ENCODE measurements at places on chromosomes 4 and X.

DNA sequence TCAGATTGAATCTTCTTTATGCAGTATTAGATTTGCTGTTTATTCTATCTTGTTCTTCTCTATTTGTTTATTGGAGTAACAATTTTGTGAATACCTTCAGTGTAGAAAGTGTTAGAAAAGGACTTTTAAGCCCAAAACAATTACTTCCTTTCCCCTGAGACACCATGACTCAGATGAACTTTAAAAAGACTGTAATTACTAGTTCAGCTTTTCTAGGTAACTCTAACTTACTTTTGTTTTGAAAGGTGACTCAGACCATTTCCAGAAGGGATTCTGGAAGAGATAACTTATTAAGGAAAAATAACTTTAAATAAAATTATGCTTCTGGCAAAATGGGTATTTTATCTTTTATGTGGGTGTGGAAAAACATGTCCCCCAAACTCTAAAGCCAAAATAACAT is 561.5 kb upstream of the PCDH10 start:
- peak; percentile 16 for DNase-seq

GRCh38 chr4:76449362-76449767 is 14.3 kb downstream of the SHROOM3 start:
- DNase-seq = peak; percentile 67

- DNase-seq = no peak
Measured at GRCh38 chrX:121301356-121301755, 253.9 kb downstream of the GLUD2 start.

- no peak for DNase-seq
Measured at GRCh38 chrX:109635146-109635545, 10.2 kb upstream of the KCNE5 start.

DNA sequence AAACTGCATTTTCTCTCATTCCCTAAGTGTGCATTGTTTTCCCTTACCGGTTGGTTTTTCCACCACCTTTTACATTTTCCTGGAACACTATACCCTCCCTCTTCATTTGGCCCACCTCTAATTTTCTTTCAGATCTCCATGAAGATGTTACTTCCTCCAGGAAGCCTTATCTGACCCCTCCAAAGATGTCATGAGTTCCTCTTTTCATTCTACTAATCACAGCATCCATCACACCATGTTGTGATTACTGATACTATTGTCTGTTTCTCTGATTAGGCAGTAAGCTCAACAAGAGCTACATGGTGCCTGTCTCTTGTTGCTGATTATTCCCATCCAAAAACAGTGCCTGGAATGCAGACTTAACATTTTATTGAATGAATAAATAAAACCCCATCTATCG is 2.9 kb upstream of the AFP start:
- DNase-seq = no peak

DNA sequence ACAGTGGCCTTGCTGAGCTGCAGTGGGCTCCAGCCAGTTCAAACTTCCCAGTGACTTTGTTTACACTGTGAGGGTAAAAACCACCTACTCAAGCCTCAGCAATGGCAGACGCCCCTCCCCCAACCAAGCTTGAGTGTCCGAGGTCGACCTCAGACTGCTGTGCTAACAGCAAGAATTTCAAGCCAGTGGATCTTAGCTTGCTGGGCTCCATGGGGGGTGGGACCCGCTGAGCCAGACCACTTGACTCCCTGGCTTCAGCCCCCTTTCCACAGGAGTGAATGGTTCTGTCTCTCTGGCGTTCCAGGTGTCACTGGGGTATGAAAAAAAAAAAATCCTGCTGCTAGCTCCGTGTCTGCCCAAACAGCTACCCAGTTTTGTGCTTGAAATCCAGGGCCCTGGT is 168.9 kb upstream of the INTU start:
- no peak for DNase-seq

DNA sequence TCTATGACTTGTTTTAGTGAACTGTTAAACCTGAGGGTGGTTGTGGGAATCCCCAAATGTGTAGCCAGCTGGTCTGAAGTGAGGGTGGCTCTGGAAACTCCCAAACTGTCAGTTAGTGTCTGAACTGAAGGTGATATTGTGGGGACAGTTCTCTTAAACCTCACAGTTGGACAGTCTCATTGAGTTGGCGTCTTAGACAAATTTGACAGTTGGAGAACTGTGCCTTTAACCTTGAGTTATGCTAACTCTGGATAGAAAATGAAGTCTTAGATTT is 20.7 kb upstream of the CTSO start:
- no peak for DNase-seq

GRCh38 chrX:68292471-68292870 is 140.8 kb downstream of the OPHN1 start:
- no peak for DNase-seq

DNA sequence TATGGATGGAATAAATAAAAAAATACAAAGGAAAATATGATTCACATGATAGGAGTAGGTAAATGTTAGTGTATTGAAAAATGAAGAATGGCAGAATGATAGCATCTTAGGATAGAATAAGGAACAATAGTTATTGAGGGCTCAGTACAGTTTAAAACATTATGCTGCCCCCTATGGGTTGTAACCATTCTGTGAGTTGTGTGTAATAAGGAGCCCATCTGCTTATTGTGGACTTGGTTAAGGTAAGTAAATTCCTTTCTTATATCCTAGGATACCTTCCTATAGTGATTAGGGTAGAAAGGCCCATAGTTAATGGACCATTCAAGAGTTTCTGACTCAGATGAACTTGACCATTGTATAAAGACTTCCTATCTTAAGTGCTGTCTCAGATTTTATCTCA is 195.8 kb downstream of the PDHA2 start:
- no peak for DNase-seq

- DNase-seq = no peak
Measured at GRCh38 chrX:1609311-1609710, 5.5 kb upstream of the ASMT start.

DNA sequence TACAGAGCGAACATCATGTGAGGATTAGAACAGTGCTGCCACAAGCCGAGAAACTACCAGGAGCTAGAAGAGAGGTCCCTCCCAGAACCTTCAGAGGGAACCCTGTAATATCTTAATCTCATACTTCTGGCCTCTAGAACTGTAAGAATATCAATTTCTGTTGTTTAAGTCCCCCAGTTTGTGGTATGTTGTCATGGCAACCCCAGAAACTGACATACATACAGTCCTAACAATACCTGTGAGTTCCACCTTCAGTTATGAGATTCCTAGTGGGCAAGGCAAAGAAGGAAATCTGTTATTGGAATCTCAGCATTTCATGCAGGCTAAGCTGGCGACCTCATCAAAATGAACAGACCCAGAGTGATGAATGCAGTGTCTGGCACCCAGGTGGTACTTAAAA is 42.5 kb downstream of the ZBTB49 start:
- DNase-seq = no peak

- no peak for DNase-seq
Measured at GRCh38 chr4:26412381-26413372, 77.6 kb downstream of the CCKAR start.

- DNase-seq = no peak
Measured at GRCh38 chrX:13933352-13933751, 96.3 kb downstream of the GEMIN8 start.

GRCh38 chrX:25523574-25524540 is 508.1 kb upstream of the ARX start:
- DNase-seq = peak; percentile 13

DNA sequence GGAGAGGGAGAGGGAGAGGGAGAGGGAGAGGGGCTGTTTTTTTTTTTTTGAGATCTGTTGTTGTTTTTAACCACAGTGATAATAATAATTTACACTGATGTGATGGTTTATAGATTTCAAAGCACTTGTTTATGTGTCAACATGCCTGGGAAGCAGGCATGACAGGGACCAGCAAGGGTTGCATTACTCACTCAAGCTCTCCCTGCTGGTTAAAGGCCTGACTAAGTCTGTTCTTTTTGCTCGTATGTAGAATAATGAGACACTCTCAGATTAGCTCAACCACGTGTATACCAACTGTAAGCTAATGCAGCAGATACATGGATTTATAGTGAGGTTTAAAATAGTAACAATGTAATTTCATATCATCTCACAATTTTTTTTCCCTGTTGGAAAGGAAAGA is 134.6 kb upstream of the BOD1L1 start:
- no peak for DNase-seq

- DNase-seq = no peak
Measured at GRCh38 chrX:2145692-2146367, 354.9 kb downstream of the DHRSX start.

DNA sequence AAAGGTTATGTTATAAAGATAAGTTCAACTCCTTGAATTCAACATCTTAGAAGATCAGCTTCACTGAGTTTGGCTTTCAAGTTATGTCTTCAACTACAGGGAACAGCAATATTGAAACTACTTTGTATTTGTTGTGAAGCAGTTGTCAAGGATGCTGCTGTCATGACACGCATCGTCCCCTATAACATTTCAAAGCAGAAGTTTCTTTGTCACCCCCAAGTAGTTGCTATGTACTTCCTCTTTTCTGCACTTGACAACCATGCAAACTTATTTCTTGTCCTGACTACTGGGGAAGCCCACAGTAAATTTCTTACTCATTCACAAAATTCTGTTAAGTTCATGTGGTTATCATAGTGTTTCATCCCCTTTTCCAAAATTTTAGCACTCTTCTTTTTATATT is 14.3 kb downstream of the ANTXR2 start:
- DNase-seq = no peak

DNA sequence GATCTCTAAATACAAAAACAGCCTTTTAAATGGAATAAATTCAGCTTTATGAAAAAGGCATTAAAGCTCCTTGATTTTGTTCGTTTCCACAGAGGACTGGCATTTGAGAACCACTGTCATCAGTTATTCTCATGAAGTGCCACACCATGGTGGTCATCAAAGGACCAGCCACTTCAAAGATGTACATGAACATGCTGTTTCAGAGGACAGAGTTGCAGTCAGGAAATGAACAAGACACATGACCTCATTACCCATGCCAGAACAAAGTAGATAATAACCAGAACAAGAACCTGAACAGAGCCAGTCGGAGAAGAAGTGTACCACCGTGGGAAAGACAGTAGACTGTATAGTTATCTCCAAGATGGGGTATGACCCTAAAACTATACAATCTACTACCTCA is 122.7 kb upstream of the HSD17B10 start:
- no peak for DNase-seq

DNA sequence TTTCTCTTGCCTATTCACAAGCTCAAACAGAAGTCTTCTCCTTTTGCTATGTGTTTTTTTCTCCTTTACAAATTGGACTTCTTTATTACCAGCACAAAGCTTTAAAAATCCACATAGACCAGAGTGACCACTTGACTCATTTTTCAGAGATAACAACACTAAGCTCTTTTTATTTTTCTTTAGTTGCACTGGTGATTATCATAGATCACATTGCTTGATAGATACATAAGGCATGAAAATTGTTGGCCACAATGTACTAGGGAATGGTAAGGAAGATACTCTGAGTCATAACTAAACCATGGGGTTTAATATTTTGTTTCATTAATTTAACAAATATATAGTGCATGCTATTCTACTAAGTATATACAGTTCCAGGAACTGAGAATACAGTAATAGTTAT is 159.0 kb downstream of the GASK1B start:
- no peak for DNase-seq

DNA sequence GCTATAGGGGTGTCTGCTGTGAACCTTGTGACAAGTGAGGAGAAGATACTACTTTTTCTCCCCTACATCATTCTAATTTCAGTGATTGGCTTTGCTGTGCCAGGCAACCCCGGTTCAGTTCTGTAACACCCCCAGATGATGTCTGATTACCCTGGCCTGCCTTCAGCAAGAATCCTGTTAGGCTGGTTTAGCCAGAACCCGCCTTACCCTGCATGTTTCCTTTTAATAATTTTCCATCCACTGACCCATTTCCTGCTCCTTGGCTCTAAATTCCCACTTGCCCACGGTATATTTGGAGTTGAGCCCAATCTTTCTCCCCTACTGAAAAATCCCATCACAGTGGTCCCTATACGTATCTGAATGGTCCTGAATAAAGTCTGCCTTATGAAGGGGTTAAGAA is 46.5 kb upstream of the HPSE start:
- no peak for DNase-seq

DNA sequence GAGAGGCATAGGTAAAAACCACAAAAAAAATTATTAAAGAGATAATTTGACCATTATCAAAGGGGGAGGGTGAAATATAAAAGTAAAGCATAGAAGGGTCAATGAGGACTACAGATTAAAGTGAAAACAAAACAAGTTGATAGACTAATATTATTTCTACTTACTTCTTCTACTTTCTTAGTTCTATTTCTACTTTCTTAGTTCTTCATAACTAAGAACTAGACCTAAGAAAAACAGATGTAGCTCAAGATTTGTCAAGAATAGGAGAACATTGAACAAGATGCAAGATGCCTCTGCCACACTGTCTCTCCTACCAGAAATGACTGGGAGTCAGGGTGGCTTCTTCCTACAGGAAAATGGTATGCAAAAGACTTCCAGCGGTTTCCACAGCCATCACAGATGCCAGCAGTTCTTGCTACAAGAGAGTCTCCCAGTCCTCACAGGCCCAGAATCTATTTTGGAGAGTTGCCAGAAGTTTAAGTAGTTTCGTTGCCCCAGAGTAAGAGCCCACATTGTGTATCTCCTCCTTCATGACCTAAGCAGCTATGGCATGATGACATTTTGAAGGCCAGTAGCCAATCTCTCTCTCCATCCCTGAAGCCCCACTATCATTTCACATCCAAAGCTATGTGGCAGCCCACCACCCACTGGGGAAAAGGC is 42.9 kb upstream of the DDX60 start:
- no peak for DNase-seq

GRCh38 chrX:57417827-57418226 is 131.3 kb downstream of the FAAH2 start:
- DNase-seq = no peak

- no peak for DNase-seq
Measured at GRCh38 chrX:20181598-20182329, 40.1 kb upstream of the EIF1AX start.

DNA sequence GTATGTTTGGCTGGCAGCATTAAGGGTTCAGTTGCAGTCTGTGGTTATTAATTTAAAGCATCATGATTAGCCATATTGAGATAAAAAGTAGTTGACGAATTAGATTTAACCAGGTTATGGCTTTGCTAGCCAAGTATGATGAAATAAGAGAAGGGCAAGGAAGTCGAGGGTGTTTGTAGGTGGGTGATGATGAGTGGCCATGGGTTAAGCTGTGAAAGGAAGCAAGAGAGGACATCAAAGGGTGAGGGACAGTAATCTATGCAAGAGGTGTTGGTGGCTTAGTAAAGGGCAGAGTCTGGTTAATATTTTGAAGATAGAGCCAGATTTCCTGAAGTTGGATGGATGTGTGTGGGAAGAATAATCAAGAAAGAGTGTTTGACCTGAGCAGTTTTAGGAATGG is 44.5 kb downstream of the STIM2 start:
- no peak for DNase-seq

DNA sequence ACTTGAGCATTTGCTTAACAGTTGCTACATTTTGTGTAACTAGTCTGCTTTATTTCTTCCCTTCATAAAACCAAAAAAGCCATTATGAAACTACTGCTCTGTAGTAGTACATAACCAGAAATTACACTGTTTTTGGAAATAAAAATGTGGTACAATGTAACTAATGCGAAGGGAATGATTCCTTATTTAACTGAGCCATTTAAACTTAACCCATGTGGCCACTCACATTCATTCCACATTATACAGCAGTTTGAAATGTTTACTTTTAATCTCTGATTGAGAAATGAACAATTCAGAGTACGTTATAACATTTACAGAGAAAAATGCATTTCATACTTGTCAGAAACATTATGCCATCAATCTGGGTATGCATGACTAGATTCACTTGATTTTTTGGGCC is 94.2 kb downstream of the NYX start:
- DNase-seq = no peak

- DNase-seq = no peak
Measured at GRCh38 chr4:84502955-84503373, 3.9 kb upstream of the NKX6-1 start.

Data from astrocyte of the cerebellum (primary cell).